ENCODE measurements at places on chromosomes 1 and 21. TPM values are rescaled to one million over a fixed set of nuclear protein-coding genes. Genes with fewer than 3 reads are reported as not detected.

BCL2L15 gene
- total RNA-seq = not detected

CD1B gene
- total RNA-seq = not detected

UBAP2L gene
- 161 TPM for total RNA-seq

LDLRAD1 gene
- not detected for total RNA-seq

CIART gene
- 0.21 TPM for total RNA-seq
